ENCODE measurements at places on chromosomes 7 and 10.

DNA sequence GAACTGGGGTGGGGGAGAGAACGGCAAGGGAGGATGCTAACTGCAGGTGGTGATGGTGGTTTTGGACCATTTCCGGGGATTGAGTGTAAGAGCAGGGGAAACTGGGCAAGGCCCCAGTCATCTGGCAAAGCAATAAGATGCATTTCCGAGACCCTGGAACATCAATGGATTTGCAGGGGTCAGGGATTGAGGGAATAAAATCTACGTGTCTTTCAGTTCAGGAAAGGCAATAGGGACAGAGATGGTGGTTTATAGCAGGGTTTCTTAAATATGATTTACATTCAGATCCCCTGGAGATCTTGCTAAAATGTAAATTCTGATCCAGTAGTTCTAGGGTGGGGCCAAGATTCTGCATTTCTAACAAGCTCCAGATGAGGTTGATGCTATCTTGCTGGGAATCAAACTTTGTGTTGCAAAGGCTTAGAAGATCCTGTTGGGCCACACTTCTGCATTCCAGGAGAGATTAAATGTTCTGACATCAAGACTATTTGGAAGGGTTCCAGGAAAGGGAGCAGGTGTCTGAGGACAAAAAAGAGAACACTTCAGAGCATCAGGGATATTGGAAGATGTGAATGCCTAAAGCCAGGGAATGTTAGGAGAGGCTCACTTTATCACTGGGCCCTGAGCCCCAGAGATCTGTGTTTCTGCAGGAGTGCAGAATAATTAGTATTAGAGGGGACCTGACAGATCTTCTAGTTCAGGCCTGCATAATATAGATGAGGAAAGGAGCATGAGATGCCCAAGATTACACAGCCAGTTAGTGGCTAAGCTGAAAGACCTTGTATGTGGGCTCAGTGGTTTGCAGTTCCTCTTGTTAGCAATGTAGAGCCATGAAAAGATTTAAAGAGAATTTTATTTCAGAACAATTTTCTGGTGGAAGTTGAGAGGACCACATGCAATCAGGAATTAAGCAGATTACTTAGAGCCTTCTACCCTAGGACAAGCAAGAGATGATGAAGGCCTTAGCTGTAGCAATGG, 32.4 kb downstream of the BLNK start:
- DNase-seq: no peak

GRCh38 chr7:26370011-26370410, 78.3 kb downstream of the SNX10 start:
- DNase-seq: no peak

DNA sequence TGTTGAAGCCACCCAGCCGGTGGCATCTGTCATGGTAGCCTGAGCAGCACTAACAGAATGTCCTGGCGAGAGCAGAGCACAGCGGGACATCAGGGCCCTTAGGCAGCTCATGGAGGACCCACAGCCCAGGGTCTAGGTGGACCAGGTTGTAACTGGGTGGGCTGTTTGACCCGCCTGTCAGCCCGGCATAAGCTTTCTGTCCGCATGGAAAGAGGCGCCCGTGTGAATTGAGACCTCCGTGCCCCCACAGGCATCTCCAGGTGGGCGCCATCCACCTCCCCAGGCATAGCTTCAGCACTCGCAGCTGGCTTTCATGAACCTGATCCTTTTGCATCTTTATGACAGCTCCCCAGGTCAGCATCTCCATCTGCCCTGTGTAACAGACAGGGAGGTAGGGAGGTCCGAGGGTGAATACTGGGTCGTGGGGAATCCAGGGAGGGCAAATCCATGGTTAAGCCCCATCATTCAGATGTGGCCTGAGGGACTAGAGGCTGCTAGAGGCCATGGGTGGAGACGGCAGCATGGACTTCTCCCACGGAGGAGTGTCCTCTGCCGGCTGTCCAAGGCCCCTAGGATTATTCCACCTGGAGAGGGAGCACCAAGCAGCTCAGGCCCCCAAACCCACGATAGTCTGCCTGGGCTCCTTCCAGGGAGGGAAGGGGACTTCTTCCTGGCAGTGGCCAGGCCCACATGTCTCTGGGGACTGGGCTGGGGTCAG, 371.6 kb upstream of the MKI67 start:
- DNase-seq: no peak

DNA sequence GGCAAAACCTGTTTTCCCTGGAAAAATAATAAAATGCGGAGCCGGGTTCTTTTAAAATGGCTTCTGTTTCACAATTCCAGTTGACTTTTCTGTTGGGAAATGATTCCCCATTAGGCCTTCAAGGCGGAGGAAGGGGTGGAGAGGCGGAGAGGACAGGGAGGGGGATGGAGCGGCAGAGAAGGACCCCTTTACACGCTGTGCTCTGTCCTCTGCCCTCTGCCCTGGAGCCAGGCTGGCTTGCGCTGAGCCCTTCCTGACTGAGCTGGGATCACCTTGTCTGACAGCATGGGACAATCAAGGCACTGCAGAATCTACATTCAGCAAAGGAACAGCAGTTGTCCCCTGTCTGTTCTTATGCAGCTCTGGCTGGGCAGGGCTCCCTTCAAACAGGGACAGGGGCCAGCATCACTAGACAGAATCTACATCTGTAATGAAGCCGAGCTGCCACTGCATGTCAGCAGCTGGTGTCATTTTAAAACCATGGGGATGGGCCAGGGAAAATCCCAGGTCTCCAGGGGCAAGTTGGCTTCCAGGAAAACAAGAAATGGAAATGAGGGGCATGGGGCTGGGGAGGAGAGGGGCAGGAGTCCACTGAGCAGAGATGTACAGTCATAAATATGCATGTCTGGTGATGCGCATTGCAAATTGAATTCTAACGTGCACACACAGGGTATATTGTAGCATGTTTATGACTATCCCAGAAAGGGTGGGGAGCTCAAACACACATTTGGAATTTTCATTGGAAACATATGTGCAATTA, 120.0 kb downstream of the MKX start:
- DNase-seq: no peak

GRCh38 chr10:43127442-43127841, 10.8 kb upstream of the CSGALNACT2 start:
- DNase-seq: no peak

DNA sequence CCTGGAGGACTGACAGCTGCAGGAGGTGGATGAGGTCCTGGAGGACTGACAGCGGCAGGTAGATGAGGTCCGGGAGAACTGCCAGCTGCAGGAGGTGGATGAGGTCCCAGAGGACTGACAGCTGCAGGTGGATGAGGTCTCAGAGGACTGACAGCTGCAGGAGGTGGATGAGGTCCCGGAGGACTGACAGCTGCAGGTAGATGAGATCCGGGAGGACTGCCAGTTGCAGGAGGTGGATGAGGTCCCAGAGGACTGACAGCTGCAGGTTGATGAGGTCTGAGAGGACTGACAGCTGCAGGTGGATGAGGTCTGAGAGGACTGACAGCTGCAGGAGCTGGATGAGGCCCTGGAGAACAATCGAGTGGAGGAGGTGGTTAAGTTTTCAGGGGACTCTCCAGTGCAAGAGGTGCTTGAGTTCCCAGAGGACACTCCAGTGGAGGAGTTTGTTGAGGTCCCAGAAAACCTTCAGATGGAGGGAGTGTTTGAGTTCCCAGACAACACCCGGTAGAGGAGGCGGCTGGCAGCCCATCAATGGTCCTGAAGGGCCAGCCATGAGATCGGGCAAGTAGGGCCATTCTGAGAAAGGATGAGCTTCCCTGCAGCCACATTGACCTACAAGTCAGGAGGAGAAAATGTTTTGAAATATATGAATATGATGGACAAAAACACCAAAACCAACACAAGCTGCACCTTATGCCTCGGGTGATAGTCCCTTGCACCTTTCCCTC, 4.7 kb upstream of the EIF5AL1 start:
- no peak for DNase-seq

GRCh38 chr10:84668186-84668763, 339.9 kb downstream of the CCSER2 start:
- DNase-seq: no peak

- DNase-seq: no peak
Measured at GRCh38 chr10:24351961-24352360, 143.0 kb downstream of the KIAA1217 start.

DNA sequence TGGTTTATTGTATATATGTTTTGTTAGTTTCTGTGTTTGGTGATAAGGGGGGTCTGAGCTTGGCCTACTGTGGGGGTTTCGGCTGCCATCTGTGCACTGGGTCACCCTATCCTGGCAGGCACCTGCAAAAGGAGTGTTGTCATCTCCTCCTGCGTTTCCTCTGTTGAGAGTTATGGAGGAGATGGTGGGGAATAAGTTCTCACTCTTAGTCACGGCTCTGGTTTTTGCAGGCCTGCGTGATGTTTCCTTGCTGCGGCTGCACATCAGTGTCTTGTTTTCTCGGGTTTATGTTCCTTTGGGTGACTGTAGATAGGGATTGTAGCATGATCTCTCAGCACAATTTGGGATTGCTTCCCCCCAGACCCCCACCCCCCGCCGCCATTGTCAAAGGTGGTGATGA, 36.8 kb downstream of the CCM2 start:
- no peak for DNase-seq

GRCh38 chr7:81774551-81774950, 4.7 kb upstream of the HGF start:
- DNase-seq: no peak

- DNase-seq: no peak
Measured at GRCh38 chr7:24948739-24949138, 31.2 kb downstream of the OSBPL3 start.

- DNase-seq: no peak
Measured at GRCh38 chr7:4103352-4104091, 578.6 kb upstream of the FOXK1 start.

- DNase-seq: no peak
Measured at GRCh38 chr10:86066696-86067095, 299.9 kb downstream of the GRID1 start.

DNA sequence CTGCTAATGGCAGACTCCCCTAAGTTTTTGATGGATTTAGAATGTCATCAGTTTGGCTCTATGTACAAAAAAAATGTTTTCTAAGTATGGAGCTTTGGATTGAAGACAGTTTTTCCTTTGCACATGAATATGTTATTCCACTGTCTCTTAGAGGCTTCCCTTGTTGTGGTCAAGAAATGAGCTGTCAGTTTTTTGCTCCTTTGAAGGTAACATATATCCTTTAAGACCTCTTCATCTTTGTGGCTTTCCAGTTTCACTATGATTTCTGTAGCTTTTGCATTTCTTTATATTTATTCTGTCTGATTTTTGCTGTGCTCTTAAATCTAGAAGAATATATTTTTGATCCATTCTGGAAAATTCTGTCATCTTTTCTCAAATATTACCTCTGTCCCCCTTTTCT, 15.8 kb upstream of the ODAD2 start:
- DNase-seq: no peak
